ENCODE measurements at places on chromosomes 11 and 22.

DNA sequence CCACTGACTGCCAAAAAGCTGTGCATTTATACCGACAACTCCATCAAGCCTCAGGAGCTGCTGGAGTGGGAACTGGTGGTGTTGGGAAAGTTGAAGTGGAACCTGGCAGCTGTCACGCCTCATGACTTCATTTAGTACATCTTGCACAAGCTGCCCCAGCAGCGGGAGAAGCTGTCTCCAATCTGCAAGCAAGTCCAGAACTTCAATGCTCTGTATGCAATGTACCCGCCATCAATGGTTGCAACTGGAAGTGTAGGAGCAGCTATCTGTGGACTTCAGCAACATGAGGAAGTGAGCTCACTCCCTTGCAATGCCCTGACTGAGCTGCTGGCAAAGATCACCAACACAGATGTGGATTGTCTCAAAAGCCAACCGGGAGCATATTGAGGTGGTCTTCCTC is at the start of gene SLC22A25:
Gene SLC22A25 (minus strand): TSS at position 67 of the 400 bp plus-strand sequence. CDS start 13,947 bp downstream, outside the sequence.
- no peak for DNase-seq

DNA sequence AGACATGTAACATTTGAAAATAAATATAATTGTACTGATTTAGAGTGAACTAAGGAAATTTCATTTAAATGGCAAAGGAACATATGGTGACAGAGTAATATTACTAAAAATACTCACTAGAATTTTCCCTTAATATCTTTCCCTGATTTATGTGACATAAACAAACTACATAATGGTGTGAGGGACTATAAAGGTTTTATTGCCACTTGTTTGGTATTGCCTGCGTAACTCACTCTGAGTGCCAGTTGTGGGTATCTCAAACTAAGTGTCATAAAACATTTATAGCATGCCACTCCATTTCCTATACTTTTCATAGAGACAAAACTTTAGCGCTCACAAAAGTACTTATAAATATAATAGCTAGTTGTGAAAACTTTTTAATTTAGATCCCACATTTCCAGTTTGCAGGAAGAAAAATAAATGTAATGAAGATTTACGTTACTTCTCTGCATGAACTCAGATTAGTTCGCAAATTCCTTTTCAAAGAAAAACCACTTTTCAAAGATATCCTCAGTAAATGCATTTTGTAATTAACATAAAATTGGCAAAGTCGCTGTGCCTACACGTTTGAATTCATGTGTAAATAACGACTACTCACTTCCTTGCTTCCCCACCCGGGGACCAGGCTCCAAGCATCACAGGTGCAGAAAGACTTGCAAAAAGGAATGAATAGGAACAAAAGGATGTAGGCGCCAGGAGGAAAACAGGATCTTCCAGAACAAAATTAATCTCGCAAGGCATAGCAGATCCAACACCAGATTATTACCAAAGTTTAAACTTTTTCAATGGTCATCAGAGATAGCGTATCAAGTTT is 1.6 kb upstream of the QSER1 start:
- DNase-seq = no peak

- DNase-seq = no peak
These were observed 20.9 kb downstream of the BRSK2 start for GRCh38 chr11:1410366-1411291.

DNA sequence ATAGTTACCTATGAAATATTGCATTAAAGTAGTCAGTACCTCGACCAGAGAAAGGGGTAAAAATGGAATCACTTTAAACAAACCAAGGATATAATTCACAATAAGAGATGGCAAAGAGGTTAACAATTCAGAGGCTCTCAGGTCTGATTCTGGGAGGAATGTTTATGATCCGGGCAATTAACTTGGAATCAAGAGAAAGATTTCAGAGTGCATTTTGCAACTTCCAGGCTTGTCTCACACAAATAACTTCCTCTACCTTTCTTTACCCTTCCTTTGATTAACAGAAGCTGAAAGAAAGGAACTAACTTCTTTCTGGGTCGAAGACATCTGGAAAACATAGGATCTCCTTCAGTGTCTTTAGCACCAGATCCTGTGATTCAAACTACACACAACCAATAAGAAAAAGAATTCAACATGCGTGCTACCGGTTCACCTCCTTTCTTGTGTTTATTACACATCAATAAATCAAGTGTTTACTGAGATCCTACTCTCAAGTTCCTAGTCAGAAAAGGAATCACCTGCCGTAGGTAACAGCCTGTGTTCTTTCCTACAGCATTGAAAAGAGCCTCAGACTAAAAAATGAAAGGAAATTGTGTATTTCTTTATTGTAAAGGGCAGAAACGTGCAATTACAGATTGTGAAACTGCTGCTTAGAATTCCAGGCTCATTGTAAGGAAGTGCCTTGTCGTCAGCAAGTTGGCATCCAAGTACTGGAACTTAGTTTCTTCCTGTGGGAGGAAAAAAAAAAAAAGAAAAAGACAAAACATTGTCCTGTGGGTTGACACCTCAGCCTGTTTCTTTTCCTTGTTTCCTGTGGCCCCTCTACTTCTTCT is 29.5 kb downstream of the CARD18 start:
- no peak for DNase-seq

- DNase-seq = no peak
These were observed 184.6 kb upstream of the CARD18 start for GRCh38 chr11:105324156-105324555.

DNA sequence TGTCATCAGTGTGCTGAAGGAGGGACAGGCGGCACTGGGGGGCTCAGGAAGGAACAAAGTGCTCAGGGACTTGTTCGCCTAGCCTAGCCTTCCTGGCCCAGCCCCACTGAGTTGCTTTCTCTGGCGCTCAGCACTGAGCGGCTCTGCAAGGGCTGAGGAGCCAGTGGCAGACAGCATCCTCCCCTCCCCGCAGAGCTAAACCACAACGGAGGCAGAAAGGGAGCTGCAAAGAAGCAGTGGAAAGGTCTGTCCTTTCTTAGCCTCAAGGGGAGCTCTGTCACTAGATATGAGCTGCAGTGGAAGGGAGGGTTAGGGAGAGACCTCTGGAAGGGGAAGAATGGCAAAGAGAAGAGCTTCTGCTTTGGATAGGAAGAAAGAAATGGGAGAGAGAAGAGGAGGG is 89.7 kb upstream of the PHOX2A start:
- no peak for DNase-seq

GRCh38 chr11:69542314-69543168 is 61.1 kb downstream of the LINC01488 start:
- no peak for DNase-seq

- DNase-seq = no peak
These were observed 101.7 kb downstream of the DEUP1 start for GRCh38 chr11:93432247-93432646.

Data from HS-27A (cell line).